ENCODE measurements at places on chromosomes 6 and 20.

DNA sequence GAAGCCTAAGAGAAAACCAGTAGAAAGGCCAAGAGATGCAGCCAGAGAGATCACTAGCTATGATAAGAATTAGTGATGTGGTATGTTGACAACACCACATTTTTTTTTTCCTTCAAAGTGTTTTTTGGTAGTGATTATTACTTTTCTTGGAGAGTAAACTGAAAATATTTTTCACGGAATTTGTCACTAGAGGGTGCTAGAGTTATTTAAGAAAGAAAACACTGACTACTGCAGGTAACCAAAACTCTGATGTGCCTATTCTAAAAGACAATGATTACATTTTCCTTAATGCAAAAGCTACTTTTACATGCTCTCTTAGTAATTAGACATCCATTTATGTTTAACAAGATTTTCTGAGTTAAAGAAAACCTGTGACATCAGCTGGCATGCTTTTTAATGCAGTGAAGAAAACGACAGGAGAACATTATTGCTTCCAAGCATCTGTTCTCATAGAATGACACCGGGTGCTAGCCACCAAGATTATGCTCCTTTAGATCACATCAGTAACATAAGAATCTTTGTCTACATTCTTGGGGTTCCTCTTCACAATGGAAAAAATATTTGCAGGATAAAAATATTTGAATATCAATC lies 28.8 kb downstream of the RWDD2A start:
- no peak for DNase-seq

DNA sequence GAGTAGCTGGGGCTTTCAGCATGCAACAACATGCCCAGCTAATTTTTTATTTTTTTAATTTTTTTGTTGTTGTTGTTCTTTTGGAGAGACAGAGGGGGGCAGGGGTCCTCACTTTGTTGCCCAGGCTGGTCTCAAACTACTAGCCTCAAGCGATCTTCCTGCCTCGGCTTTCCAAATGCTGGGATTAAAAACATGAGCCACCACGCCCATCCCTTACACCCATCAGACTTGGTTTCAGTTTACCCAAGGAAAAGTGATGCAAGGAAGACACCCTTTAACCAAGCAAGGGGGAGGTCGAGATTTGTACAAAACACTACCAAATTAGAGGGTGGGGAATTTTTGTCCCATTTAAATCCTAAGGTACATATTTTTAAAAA lies 210.1 kb downstream of the ARHGAP18 start:
- no peak for DNase-seq

DNA sequence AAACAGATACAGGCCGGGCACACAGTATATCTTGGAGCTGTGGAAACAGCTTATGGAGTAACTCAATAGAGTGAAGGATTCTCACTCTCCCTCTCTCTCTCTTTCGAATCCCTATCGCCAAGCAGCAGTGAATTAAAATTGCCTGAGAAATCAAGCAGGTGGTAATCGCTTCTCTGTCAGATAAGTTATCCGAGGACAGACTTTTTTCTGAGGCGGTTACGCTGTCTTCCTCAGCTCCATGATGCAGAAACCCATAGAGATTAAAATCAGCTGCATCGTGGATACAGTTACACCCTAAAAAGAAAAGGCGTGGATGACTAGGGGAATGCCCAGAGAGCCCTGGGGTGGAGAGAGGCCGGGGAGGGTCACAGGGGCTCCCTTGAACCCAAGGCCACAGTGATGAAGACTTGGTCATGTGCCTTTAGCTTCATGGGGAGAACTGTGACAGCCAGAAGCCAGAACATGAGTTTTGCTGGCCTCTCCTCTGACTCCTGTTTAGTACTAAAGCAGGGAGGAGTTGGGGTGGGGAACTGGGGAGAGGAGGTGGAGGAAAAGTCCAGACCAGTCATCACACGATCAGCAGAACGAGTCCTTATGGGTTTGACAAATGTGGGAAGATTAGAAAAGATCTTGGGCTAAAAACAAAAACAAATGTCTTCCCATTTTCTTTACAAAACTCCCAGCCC lies 138.8 kb upstream of the JARID2 start:
- DNase-seq, result no peak

GRCh38 chr20:32526541-32526940 lies 58.6 kb downstream of the NOL4L start:
- DNase-seq, result no peak

- DNase-seq, result no peak
Observed at GRCh38 chr6:71737953-71738352, 148.4 kb upstream of the RIMS1 start.

- no peak for DNase-seq
Observed at GRCh38 chr20:59955131-59955796, 3.0 kb upstream of the CDH26 start.

GRCh38 chr20:32512047-32512385 lies 73.1 kb downstream of the NOL4L start:
- DNase-seq, result no peak

DNA sequence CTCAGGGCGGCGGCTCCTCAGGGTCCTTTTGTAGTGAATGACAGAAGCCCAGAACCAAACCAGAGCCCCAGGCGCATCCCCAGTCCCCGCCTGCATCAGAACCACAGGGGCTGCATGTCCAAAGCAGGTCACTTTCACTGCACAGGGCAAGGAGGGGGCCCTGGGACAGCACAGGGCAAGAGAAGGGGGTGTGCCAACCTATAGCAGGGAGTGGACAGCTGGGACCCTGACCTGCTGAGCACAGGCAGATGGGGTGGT lies 501.4 kb downstream of the PREX1 start:
- no peak for DNase-seq

DNA sequence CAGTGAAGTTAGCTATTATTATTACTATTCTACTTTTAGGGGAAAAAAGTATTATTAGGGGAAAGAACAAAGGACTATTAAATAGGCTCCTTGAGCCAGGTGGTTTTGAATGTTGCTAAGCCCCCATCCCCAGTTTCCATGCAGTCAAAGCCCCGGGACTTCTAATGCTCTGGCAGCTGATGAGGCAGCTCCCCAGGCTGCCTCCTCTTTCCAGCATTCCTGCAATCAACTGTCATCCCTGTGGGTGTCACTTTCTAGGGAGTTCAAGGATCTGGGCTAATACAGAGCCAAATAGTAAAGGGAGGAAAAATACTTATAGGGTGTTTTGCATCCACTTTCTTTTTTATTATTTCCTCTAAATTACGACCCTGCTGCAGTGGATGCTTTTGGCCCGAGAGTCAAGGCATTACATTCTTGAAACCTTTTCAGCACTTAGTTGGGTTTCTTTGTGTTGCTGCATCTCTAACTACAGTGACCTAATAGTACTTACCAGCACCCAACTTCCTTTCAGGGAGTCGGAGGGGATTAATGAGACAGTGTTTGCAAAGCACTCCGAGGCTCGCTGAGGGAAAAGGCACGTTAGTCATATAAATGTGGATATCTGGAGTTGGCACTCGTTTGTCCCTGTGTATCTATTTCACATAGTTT lies 303.9 kb upstream of the MAP3K7 start:
- DNase-seq, result no peak

GRCh38 chr6:168355716-168356522 lies 36.3 kb upstream of the DACT2 start:
- DNase-seq, result peak; percentile 46

DNA sequence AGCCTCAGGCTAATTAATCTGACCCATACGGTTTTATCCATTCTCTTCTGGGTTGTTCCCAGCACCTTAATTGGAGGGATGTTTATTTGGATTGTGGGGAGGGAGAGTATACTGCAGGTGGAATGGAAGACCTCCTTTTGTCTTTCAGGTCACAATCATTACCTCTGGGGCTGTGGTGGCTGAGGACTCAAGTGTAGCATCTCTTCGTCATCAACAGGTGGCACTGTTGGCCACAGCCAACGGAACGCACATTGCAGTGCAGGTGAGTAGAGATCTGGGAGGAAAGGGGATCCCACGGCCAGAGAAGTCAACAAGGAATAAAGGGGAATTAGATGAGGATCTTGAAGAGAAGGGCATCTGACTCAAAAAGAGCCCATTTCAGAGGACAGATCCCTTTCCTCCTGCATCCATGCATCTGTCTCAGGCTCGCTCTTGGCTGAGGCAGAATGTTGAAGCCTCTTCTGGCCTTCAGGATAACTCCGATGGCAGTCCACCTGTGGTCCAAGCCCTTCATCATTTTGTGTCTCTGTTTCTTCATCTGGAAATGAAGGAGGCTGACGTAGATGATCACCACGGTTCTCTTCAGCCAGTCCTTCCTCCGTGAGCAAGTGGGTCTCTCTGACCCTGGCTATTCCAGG lies 3.2 kb upstream of the DEF6 start:
- DNase-seq, result no peak

- peak; percentile 63 for DNase-seq
Observed at GRCh38 chr20:44762466-44763140, 16.9 kb downstream of the KCNK15 start.

GRCh38 chr20:58894652-58895447 lies 42.3 kb downstream of the GNAS start:
- no peak for DNase-seq

GRCh38 chr6:151916075-151916474 lies 108.6 kb downstream of the ESR1 start:
- DNase-seq, result no peak

DNA sequence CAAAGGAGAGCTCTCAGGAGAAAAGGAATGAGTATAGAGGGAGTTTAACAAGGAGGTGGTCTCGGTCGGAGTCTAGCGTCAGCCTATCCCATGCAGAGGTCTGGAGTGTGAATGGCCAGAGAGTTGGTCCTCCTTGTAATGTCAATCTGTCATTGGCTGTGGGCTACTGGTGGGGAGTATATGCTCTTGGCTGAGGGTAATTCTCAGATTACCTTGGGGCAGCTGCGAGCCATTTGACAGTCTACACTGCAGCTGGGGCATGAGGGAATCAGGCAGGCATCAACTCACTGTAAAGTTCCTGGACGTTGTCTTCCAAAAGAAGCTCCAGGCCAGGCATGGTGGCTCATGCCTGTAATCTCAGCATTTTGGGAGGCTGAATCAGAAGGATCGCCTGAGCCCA lies 48.1 kb downstream of the EBF4 start:
- DNase-seq, result no peak

- no peak for DNase-seq
Observed at GRCh38 chr20:32484225-32484957, 100.7 kb downstream of the NOL4L start.

GRCh38 chr6:37585523-37585905 lies 85.8 kb upstream of the CCDC167 start:
- no peak for DNase-seq

GRCh38 chr6:33632558-33633039 lies 11.5 kb downstream of the ITPR3 start:
- DNase-seq, result peak; percentile 48

DNA sequence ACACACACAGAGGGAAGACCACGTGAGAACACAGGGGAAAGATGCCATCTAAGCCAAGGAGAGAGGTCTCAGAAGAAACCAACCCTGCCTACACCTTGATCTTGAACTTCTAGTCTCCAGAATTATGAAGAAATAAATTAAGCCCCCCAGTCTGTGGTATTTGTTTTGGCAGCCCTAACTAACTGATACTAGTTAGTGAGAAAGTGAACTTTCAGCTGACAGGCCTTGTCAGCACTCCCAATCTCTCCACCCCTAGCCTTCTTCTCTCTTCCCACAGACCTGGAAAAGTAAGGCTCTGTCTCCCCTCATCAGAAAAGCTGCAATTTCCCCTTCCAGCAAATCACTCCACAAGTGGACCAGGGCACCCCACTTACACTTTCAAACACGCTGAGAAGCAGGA lies 108.6 kb upstream of the CDYL start:
- DNase-seq, result no peak

GRCh38 chr6:47743744-47744143 lies 38.1 kb upstream of the OPN5 start:
- DNase-seq, result no peak

DNA sequence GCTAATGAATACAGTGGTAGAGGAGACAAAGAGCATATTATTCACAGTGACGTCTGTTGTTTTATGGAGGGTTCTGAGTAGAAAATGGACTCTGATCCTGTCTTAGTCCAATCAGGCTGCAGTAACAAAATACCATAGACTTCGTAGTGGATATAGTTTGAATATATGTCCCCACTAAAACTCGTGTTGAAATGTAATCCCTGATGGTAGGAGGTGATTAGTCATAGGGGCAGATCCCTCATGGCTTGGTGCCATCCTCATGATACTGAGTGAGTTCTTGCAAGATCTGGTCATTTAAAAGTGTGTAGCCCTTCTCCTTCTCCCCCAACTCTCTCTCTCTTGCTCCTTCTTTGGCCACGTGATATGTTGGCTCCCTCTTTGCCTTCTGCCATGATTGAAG lies 82.5 kb downstream of the CD83 start:
- DNase-seq, result no peak

DNA sequence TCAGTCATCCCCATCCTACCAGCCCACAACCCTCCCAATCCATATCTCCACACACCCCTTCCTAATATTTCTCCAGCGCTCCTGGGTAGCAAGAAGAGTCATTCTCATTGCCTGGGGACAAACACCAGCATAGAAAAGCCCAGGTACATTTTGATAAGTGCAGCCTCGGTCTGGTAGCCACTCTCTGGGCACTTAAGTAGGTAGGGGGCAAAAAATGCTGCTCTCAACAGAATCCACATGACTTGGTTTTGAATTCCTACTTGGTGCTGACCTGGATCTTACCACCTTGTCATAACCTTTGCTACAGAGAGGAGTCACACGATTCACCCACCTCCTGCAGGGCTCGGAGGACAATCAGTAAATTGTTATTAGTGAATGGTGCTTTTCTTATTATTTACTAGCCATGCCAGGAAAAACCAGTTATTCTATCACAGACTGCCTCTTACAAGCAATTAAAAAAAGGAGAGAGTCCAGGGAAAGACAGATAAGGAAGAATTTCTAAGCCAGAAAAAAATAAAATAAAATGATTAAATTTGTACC lies 249.1 kb downstream of the LY86 start:
- no peak for DNase-seq

DNA sequence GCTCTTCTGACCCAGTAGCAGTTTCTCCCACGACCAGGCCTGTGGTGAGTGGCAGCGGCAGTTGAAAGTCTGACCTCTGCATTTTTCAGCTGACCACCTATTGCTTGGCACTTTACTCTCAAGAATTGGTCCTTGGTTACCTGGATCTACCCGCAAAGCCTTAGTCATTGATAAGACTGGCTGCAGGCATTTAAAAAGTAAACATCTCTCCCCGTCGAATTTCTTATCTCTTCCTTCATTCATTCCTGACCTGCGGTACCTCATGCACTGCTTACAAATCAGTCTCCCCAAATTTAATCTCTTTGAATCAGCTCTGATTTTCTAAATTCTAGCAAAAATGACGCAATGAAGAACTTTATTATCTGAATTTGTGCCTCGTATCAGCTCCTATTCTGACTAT lies 26.1 kb upstream of the IPCEF1 start:
- no peak for DNase-seq

DNA sequence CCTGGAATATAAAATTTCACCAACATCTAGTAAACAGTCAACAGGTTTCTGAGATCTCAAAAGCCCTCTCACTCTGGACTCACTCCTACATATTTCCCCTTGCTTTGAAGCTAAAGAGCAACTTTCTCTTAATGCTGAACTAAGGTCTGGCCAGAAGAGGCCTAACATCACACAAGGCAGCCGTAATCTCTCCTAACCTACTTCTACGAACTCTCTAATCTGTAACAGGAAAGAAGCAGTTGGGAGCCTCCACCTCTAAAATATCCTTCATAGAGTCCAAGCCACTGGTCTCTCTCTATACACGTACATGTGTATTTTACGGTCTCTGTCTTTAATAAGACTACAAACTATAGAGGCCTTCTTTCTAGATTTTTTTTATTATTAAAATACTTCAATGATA lies 72.0 kb downstream of the REV3L start:
- no peak for DNase-seq

GRCh38 chr20:51541189-51542032 lies 1.1 kb downstream of the NFATC2 start:
- DNase-seq, result peak; percentile 67

- DNase-seq, result no peak
Observed at GRCh38 chr20:37541326-37541725, 13.7 kb upstream of the BLCAP start.

- DNase-seq, result no peak
Observed at GRCh38 chr20:33442136-33443005, 1.2 kb downstream of the SNTA1 start.
